ENCODE measurements at places on chromosomes 1 and 21.

DNA sequence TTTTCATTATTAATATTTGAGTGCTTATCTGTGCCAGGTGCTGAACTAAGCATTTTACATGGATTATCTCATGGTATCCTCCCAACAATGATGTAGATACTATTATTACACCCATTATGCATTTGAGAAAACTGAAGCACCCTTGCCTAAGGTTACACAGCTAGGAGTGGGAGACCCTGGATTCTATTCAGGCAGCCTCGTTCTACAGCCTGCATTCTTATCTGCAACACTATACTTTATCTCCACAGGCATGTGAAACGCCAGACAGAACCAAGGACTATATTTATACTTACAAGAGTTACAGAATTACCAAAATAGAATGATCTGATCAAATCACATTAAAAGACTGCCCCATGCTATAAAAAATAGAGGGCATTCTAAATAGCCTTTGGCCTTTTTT is 22.4 kb downstream of the LPAR3 start:
- no peak for DNase-seq

GRCh38 chr1:59967141-59967697 is 40.6 kb upstream of the CYP2J2 start:
- no peak for DNase-seq

- no peak for DNase-seq
These were observed 202.3 kb upstream of the BRINP3 start for GRCh38 chr1:190679983-190680382.

DNA sequence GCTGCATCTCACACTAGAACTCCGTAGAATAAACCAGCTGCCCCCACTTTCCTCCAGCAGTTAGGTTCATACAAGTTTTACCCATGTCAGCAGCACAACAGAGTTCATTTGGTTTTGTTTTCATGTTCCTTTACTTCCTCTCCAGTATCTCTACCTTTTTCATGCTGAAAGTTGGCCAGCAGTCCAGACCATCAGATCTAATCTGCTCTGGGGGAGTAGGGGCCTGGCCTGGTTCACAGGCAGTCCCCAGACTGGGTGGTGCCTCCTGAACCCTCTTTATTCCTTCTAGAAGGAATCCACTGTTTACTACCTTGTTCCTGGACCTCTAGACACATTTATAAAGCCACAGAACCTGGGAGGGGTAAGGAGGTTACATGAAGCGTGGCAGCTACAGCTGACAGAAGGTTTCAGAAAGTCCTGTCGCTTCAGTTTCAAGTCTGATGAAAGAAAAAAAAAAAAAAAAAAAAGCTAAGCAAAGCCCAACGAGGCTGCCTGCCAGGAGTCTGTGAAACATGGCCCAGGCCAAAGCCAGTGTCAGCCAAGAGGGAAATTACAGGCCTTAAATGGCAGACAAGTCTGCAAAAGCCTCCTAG is 184.6 kb upstream of the JUN start:
- DNase-seq: peak; percentile 38

DNA sequence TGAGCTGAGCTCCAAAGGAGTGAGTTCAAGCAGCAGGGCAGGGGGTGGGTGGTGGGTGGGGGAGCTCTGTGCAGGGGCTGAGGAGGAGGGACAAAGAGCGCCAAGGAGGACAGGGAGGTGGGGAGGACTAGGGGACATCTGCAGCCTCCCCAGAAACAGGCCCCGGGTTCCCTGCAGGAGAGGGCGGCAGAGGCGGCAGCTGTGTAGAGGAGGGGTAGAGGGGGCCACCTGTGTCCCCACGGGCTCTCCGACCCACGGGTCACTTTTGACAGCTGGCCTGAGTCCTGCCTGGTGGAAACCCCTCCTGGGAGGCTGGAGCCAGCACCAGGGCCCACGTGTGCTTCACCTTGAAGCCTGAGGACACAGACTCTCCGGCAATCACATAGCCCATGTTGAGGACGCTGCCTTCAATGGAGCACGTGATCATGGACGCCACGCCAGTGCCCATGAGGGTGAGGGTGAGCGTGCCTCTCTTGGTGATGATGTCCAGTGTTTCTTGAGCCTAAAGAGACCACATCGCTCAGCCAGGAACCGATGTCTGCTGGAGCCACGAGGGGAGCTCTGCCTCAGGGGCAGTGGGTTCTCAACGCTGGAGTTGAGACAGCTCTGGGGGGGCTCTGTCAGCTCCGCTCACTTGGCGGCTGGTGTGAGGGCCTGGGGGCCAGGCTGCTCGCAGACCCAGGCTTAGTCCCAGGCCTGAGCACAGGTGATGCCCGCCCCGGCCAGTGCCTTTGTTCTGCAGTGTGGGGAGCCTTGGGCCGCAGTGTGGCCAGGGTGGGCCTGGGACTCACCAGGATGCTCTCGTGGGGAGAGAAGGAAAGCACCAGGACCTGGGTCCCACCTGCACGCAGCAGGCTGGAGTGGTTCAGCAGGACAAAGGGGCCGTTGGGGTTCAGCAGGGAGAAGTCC is 6.6 kb upstream of the TMEM52 start:
- no peak for DNase-seq

GRCh38 chr1:184113251-184113650 is 61.7 kb downstream of the TSEN15 start:
- no peak for DNase-seq

DNA sequence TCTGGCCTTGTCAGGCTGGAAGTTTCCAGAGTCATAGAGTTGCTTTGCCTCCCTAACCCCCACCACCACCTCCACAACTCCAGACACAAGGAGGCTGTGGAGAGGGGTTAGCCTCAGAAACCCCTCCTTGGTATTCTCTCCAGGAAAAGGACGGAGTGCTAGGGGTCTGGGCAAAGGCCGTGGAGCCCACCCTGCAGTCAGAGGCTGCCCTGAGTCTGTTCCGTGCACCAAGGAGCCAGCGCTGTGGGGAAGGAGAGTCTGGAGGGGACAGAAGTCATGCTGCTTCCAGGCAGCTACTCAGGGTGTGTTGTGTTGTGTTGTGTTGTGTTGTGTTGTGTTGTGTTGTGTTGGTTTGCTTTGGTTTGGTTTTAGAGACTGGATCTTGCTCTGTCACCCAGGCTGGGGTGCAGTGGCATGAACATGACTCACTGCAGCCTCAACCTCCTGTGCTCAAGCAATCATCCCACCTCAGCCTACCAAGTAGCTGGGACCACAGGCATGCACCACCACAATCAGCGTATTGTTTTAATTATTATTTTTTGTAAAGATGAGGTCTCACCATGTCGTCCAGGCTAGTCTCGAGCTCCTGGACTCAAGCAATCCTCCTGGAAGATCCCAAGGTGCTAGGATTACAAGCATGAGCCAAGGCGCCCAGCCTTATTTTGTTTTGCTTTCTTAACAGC is 122.2 kb upstream of the TMEM51 start:
- DNase-seq: no peak
